ENCODE measurements at places on chromosomes 1 and 21.

- no peak for DNase-seq
These were observed 40.2 kb downstream of the IL12RB2 start for GRCh38 chr1:67347688-67348472.

DNA sequence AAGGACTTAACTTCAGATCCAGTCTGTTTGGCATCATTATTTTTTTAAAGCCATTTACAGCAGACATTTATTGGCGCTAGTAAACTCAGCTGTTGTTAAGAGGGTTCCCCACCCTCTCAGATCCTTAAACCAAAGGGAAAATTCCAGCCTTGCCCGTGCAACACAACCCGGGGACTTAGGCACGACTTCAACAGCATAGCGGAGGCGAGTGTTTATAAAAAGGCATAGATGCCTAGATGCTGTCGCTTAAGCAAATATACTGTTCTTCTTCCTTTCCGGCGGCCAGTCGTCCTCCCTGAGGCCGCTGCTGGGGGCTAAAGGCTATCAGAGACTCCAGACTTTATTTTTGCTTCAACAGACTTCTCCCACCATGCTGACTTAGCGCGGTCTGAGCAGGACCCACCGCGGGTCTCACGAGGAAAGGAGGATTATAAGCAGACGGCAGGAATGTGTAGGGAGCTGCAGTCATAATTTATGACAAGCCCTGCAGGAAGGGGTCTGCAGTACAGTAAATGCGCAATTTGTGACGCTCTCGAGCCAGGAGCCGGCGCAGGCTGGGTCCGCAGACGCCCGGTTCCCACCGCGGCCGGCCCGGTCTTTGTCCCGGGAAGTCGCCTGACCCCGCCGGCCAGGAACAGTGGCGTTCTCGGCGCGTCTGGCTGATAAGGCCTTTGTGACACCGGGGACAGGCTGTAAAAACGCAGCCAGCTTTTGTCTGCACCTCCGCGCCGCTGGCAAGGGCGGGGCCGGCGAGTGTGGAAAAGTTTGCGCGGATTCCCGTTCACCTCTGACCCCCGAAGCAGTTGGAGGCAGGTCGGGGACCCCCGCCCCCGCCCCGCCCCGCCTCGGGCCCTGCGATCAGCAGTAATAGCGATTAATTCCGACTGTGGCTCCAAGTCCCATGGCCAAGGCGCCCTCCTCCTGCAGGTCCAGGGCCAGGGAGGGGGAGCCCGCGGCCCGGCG is 61.2 kb upstream of the ARHGEF16 start:
- DNase-seq, result no peak

DNA sequence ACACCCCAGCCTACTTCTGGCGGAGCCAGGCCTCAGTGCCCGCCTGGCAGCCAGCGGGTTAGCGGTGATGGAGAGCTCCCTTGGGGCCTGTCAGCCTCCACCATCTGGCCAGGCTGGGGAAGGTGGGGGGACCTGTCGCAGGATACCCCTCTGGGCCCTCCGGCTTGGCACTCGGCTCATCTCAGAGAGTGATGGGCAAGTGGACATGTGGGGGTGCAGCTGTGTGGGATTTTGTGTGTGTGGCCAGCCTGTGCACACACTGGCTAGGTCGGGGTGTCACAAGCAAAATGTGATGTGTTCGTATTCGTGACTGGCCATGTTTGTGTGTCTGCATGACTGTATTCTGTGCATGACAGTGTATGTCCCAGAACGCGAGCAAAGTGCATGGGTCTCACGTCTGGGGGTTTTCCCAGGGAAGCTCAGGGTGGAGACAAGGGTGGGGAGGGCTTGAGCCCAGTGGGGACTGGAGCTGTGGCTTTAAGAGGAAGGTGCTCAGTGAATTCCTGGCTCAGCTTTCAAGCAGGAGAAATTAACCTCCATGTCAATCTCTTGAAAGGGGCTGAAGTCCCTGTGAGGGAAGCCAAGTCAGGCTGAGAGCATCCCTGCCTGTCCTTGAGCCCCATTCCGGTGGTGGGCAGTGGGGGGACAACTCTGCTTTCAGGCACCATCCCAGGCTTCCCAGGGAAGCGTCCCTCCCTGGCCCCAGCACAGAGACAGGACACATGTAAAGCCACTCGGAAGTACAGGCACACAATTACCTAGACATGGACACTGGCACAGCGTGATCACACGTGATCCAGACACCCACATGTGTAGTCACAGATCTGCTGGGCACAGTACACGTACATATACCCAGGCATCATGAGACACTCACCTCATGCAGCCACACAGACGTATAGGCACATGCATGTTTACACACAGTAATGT is 21.1 kb upstream of the ADGRB2 start:
- DNase-seq, result no peak

DNA sequence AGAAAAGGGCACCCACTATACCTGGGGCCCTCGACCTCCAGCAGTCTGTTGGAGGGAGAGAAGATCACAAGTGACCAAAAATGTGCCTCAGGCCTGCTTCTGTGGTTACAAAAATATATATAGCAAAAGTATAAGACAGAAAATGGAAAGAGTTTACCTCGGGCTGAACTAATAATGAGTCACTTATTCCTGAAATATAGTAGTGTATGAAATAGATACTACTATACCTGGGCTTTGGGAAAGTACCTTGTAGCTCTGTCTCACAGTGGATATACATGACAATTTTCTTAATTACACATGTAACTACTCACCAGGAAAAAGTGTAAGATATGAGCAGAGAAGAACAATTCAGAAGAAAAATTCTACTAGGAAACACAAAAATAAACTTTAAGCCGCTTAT is 7.3 kb upstream of the APCS start:
- DNase-seq, result no peak

GRCh38 chr1:230823426-230823825 is 44.9 kb downstream of the C1orf198 start:
- no peak for DNase-seq

GRCh38 chr1:47380699-47381098 is 35.4 kb upstream of the FOXE3 start:
- no peak for DNase-seq

GRCh38 chr1:239914751-239915231 is 176.9 kb upstream of the FMN2 start:
- DNase-seq, result no peak

DNA sequence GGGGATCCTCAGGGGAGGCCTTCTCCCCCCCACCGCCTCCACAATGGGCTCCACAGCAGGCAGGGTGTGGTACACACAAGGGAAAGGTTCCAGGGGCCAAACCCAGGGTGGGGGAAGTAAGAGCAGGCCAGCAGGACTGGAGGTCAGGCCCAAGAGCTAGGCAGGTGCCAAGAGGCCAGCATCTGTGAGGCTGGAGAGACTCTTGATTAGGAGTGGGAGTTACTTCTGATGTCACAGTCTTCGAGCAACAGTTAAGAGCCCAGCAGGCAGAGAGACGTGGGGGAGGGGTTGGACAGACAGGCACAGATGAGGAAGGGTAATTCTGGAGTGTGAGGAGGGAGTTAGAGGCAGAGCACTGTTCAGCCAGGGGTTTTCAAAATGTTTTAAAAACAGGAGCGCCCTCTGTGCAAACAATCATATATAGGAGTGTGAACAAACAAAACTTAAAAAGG is 55.8 kb downstream of the SLC9A1 start:
- DNase-seq, result no peak

GRCh38 chr21:33495743-33496142 is 4.2 kb upstream of the DNAJC28 start:
- no peak for DNase-seq

GRCh38 chr1:216368249-216368648 is 55.0 kb downstream of the USH2A start:
- DNase-seq, result no peak

GRCh38 chr1:202264300-202264699 is 70.7 kb downstream of the LGR6 start:
- DNase-seq, result no peak

DNA sequence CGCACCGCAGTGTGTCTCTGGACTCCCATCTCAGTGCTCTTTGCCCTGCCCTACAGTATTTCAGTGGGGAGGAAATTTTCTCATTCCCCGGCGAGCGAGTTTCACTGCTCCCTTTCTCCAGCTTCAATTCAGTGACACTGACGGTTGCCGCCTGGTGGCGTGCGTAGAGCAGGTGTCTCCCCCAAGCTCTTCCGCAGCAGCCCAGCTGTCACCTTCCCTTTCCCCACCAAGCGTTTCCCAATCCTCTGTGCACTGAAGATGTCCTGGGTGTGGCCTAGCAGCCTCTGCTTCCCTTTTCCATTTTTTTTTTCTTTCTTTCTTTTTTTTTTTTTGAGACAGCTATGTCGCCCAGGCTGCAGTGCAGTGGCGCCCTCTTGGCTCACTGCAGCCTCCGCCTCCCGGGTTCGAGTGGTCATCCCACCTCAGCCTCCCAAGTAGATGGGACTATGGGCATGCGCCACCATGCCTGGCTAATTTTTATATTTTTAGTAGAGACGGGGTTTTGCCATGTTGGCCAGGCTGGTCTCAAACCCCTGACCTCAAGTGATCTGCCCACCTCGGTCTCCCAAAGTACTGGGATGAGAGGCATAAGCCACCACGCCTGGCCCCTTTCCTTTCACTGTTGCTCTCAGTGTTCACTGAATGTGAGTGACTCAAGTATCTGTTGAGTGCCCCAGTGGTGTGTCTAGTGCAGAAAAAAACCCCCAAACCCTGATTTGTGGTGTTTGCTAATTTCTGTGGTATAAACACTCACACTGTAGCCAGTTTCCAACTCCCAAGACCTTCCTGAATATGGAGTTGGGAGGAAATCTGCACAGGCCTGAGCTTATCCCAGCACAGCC is 30.1 kb downstream of the TNFRSF1B start:
- no peak for DNase-seq

DNA sequence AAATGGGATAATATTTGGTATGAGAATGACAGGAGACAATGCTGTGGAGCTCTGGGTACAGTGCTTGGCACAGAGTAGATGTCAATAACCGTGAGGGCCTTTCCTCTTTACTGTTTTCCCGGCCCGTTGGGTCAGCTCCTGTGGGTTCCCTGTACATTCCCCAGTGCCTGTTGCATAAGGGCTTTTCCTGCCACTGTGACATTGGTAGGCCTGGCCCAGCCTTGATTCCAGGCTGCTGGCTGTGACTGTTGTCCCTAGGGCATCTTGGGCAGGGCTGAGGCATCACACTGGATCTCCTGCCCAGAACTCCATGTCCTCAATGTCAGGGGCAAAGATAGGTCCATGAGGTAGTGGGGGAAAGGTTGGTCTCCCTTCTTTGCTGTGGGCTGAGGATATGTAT is 25.8 kb upstream of the MYCL start:
- no peak for DNase-seq

DNA sequence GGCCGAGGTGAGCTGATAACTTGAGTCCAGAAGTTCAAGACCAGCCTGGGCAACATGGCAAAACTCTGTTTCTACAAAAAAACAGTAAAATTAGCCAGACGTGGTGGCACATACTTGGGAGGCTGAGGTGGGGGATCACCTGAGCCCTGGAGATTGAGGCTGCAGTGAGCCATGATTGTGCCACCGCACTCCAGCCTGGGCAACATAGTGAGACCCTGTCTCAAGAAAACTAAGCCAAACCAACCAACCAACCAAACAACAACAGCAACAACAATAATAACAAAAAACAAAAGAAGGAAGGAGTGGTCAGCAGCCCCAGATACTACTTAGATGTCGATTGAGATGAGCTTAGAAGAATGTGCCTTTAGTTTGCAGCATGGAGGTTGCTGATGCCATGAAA is 47.7 kb downstream of the CENPF start:
- no peak for DNase-seq

DNA sequence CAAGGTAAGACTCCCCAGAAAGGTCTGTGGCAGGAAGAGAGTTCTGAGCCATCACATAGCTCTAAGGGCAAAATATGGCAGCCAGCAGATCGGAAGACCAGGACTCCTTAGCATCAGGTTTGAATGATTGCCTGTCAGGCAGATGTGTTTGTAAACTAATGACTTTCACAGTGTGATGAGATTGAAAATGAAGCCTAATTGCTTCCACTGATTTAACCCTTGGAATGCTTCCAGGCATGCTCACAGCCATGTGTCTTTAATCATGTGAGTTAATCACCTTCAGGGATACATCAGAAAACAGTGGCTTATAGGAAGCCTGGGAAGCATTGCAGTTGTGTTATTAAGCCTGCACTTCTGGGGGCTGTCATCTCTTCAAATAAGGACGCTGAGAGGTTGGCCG is 82.8 kb downstream of the LRRC53 start:
- DNase-seq, result no peak

DNA sequence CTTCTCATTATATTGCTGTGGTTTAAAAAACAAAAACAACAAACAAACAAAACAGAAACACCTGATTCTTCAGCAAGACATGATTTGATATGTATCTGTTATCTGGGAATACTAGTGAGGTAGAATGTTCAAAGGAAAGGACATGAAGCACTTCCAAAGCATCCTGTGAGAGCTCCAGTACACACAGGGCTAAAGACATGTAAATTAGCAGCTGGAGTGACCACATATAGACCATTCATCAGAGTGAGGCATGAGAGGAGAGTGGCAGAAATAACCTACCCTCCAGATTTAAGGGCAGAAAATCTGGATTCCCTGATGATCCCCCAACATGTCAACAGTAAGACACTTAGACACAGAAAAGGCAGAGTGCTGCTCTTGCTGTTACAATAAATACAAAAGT is 260.5 kb upstream of the CHRM3 start:
- DNase-seq, result no peak

GRCh38 chr1:19476450-19477190 is 8.7 kb downstream of the CAPZB start:
- DNase-seq, result no peak

DNA sequence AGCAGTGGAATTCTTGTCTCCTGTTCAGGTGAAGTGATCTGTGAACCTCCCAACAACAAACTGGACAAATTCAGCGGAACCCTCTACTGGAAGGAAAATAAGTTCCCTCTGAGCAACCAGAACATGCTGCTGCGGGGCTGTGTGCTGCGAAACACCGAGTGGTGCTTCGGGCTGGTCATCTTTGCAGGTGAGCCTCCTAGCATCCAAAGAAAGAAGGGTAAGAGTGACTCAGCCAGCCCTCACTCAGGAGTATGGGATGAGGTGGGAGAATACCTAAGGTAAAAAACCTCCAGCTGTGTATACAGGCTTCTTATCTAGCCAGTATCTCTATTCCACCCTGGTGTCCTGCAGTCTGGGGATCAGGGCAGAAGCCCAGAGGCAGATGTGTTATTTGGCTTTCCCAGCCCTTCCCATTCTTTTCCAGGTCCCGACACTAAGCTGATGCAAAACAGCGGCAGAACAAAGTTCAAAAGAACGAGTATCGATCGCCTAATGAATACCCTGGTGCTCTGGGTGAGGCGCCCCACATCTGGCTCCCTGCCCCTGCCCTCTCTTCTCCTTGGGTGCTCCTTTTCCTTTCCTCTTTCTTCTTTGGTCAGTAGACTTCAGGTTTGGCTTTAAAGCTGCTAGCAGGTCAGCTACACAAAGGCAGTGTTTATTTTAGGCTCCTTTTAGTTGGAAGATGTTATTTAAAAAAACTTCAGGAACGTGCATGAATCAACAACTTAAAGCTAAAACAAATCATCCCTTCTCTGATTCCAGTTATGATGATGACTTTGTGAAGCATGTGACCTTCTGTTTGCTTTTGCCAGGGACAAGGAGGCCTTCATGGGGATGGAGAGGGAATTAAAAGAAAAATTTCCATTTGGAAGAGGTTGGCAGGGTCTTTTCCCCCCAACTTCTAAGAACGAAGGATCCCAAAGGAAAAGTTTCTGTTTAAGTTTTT is 9.0 kb downstream of the ATP8B2 start:
- DNase-seq, result no peak

Measured in activated T-helper 1 cell treated with anti-CD3 and anti-CD28 coated beads, Interleukin-2, amount 50 U/mL, for 16 hours (primary cell).